ENCODE measurements at places on chromosomes 13 and 19.

GRCh38 chr19:29936409-29936808 lies 5.6 kb upstream of the URI1 start:
- H3K27ac ChIP-seq: no peak overlapping the region
- peaks cover 5% of the 10 kb centered on the region for H3K36me3 ChIP-seq
- no peak for DNase-seq
- no peaks in the 10 kb centered on the region for H3K4me1 ChIP-seq
- peaks cover 5% of the 10 kb centered on the region for H3K27me3 ChIP-seq
- H3K4me3 ChIP-seq: no peak overlapping the region

DNA sequence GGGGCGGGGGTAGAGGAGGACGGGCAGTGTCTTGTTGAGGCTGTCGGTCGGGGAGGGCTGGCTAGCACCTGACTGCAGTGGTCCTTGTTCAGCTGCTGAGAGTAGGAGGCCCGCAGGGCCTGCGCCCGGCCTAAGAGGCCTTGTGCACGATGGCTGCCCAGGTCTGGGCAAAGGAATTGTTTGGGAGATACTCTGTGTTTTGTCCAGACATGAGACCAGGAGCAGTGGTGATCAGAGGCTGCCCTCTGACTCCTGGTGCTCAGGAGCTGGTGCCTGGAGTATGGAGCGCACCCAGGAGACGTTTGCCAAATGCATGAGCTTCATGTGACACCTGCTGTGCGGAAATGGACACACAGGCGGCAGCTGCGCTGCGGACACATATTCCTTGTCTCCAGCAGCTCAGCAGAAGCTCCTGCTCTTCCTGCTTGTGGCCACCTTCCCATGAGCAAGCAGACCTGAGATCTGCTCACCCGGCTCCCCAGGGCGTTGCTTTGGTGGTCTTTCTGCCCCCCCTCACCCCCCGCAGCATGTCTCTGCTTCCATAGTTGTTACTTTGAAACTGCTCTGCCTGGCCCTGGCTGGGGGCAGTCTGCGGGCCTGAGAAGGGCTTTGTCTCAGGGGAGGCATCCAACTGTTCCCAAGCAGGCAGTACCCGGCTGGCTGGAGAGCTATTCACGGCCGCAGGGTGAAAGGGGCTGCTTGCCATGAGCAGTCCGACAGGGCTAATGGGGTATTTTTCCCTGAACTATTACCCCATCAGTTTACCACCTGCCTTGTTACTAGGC lies 163.9 kb downstream of the TEX29 start:
- peaks cover 3% of the 10 kb centered on the region for H3K27me3 ChIP-seq
- peak; percentile 54 for DNase-seq
- peaks cover 10% of the 10 kb centered on the region for H3K36me3 ChIP-seq

- DNase-seq: no peak
- peaks cover 1% of the 10 kb centered on the region for H3K27me3 ChIP-seq
- no peak overlapping the region for H3K4me3 ChIP-seq
- no peaks in the 10 kb centered on the region for H3K36me3 ChIP-seq
- H3K4me1 ChIP-seq: no peaks in the 10 kb centered on the region
- no peak overlapping the region for H3K27ac ChIP-seq
Measured at GRCh38 chr13:77489566-77490337, 45.8 kb upstream of the SCEL start.

DNA sequence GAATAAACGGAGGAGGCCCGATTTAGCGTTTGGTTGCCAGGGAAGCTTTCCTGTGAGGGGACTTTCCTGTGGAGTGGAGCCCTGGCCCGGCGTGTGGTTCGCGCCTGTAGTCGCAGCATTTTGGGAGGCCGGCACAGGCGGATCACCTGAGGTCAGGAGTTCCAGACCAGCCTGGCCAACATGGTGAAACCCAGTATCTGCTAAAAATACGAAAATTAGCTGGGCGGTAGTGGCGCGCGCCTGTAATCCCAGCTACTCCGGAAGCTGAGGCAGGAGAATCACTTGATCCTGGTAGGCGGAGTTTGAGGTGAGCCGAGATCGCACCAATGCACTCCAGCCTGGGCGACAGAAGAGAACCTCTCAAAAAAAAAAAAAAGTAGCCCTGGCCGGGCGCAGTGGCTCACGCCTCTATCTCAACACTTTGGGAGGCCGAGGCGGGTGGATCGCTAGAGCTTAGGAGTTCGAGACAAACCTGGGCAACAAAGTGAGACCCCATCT lies 6.9 kb downstream of the KANK3 start:
- H3K27ac ChIP-seq: peak overlapping the region; percentile 33
- DNase-seq: no peak
- peaks cover 6% of the 10 kb centered on the region for H3K4me1 ChIP-seq
- H3K27me3 ChIP-seq: peaks cover 8% of the 10 kb centered on the region

DNA sequence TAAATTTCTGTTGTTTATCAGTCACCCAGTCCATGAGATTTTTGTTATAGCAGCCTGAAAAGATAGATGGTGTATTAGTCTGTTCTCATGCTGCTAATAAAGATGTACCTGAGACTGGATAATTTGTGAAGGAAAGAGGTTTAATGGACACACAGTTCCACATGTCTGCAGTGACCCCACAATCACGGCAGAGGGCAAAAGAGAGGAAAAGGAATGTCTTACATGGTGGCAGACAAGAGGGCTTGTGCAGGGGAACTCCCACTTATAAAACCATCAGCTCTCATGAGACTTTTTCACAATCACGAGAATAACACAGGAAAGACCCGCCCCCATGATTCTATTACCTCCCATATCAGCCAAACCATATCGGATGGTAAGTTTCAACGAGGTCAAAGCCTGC lies 309.2 kb downstream of the LIG4 start:
- no peaks in the 10 kb centered on the region for H3K4me1 ChIP-seq
- no peak for DNase-seq
- no peaks in the 10 kb centered on the region for H3K36me3 ChIP-seq
- H3K4me3 ChIP-seq: no peak overlapping the region
- peaks cover 2% of the 10 kb centered on the region for H3K27me3 ChIP-seq

GRCh38 chr13:97194479-97194878 lies 27.7 kb upstream of the MBNL2 start:
- H3K27me3 ChIP-seq: no peaks in the 10 kb centered on the region
- H3K4me3 ChIP-seq: no peak overlapping the region
- H3K36me3 ChIP-seq: no peaks in the 10 kb centered on the region
- no peak for DNase-seq
- H3K4me1 ChIP-seq: peaks cover 6% of the 10 kb centered on the region

DNA sequence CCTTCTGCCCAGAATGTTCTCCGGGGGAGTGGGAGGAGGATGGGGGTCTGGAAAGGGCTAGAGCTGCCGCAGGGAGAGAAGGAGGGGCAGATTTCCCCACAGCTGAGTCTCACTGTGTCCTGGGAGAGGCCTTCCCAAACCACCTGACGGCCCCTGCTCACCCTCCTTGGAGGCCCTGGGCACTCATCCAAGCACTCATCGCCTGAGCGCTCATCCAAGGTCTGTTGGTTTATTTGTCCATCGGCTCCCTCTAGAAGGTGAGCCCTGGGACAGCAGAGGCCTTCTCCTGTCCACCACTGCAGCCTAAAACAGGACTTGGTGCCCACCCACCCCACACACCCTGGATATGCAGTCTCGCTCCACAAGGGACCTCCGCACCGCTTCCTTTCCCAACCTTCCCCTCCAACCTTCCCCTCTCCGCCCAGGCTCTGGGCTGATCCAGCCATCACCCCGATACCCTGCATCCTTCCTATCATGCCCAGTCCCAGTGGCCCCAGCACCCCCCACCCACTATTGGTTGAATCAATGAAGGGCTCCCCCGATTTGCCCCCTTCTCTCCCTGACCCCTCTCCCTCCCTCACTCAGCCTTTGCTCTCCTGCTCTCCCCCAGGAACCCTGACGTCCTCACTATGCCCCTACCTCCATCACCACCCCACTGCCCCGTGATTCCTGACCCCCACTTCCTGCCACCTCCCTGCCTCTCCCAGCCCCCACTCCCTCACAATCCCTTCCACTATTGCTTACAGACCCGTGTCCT lies 1.7 kb downstream of the UBXN6 start:
- peaks cover 21% of the 10 kb centered on the region for H3K4me1 ChIP-seq
- peaks cover 14% of the 10 kb centered on the region for H3K27me3 ChIP-seq
- H3K36me3 ChIP-seq: no peaks in the 10 kb centered on the region
- H3K4me3 ChIP-seq: peak overlapping the region; percentile 99
- H3K27ac ChIP-seq: peak overlapping the region; percentile 91

DNA sequence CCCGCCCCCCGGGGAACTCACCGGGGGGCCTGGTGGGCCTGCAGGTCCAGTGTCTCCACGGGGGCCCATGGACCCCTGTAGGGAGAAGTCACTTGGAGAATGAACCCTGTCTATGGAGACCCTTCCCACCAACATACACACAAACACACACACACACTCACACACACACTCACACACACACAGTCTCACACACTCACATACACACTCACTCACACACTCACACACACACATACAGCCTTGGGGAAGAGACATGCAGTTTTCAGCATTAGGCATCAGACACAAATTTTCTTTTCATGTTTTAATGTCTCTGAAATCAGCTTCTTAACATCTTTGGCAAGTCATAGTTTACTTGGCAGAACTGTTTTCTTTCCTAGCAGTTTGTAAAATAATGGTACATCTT lies 31.0 kb upstream of the OLFM2 start:
- no peak for DNase-seq
- H3K4me3 ChIP-seq: no peak overlapping the region
- no peak overlapping the region for H3K27ac ChIP-seq
- H3K27me3 ChIP-seq: peaks cover 16% of the 10 kb centered on the region

All from glutamatergic neuron (in vitro differentiated cells).